ENCODE measurements at places on chromosomes 4 and X. TPM values are rescaled to one million over a fixed set of nuclear protein-coding genes. Genes with fewer than 3 reads are reported as not detected.

GRCh38 chrX:12824944-12825343 is 33.7 kb downstream of the PRPS2 start:
- H3K27ac ChIP-seq, result no peak overlapping the region
- H3K4me1 ChIP-seq, result no peaks in the 10 kb centered on the region
- H3K27me3 ChIP-seq, result no peaks in the 10 kb centered on the region
- no peak overlapping the region for H3K4me3 ChIP-seq
- DNase-seq, result no peak
- no peaks in the 10 kb centered on the region for H3K36me3 ChIP-seq

DNA sequence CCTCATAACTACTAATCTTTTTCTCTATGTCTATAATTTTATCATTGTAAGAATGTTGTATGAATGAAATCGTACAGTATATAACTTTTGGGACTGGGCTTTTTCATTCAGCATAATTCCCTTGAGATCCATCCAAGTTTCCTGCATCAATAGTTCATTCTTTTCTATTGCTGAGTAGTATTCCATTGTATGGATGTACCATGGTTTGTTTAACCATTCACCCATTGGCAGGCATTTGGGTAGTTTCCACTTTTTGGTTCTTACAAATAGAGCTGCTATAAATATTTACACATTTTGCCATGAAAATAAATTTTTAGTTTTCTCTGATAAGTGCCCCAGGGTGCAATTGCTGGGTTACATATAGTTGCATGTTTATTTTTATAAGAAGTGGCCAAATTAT is 659.8 kb downstream of the RAPGEF2 start:
- no peaks in the 10 kb centered on the region for H3K36me3 ChIP-seq
- H3K4me3 ChIP-seq, result no peak overlapping the region
- peaks cover 13% of the 10 kb centered on the region for H3K4me1 ChIP-seq
- no peak overlapping the region for H3K27ac ChIP-seq
- no peak for DNase-seq
- no peaks in the 10 kb centered on the region for H3K27me3 ChIP-seq

- H3K27me3 ChIP-seq, result no peaks in the 10 kb centered on the region
- no peak for DNase-seq
- H3K27ac ChIP-seq, result no peak overlapping the region
- no peak overlapping the region for H3K4me3 ChIP-seq
These were observed 24.2 kb downstream of the CHST7 start for GRCh38 chrX:46597771-46598170.

Gene VSIG4
- 38.9 TPM for total RNA-seq

Gene TLR3
- total RNA-seq, result 4.2 TPM
